ENCODE measurements at places on chromosomes 1 and 21. TPM values are rescaled to one million over a fixed set of nuclear protein-coding genes. Genes with fewer than 3 reads are reported as not detected.

CCDC185 gene
- total RNA-seq: not detected

- no peaks in the 10 kb centered on the region for H3K27me3 ChIP-seq
- no peaks in the 10 kb centered on the region for H3K4me1 ChIP-seq
- no peak for DNase-seq
- no peaks in the 10 kb centered on the region for H3K36me3 ChIP-seq
- no peak overlapping the region for H3K27ac ChIP-seq
Measured at GRCh38 chr1:183000167-183000962, 22.9 kb upstream of the LAMC1 start.

DNA sequence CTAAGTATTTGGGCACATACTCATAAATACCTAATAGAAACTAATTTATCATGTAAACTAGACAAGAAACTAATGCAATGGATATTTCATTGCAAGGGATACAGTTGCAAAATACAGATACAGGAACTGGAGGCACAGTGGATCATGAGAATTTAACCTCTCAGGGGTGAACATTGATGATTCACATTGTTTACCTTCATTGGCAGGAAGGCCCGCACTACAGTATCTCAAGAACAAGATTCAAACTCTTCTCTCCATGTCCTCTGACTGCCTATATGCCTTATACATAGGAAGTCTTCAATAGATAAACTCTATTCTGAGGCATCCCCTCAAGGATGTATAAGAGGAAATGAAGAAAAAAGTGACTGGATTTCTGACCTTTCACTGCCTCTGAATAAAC, 18.4 kb upstream of the PTBP2 start:
- DNase-seq: no peak
- H3K4me3 ChIP-seq: no peak overlapping the region
- no peaks in the 10 kb centered on the region for H3K4me1 ChIP-seq
- H3K36me3 ChIP-seq: no peaks in the 10 kb centered on the region
- no peaks in the 10 kb centered on the region for H3K27me3 ChIP-seq

RIPPLY3 gene
- total RNA-seq: not detected

MROH7 gene
- 11.8 TPM for total RNA-seq

GRCh38 chr1:155932487-155932886, 1.7 kb downstream of the KHDC4 start:
- H3K4me3 ChIP-seq: no peak overlapping the region
- no peaks in the 10 kb centered on the region for H3K27me3 ChIP-seq
- DNase-seq: no peak

DNA sequence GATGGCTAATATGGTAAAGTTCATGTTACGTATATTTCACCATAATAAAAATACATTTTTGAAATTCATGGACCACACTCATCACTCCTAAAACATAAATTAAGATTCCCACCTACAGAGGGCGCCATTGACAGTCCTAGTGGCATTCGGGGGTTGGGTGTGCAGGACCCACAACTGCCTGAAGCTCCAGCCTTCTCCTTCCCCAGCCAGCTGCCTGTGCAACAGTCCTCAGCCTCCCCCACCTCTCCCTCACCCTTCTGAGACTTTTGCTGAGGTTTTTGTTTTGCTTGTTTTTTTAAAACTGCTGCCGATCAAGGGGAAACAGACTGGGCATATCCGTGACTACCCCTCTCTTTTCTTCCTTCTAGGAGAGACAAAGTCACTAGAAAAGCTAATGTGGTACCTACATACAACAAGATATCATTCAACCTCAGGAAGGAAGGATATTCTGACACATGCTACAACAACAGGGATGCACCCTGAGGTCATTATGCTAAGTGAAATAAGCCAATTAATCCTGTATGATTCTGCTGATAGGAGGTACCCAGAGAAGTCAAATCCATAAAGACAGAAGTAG, 9.2 kb upstream of the EVA1C start:
- DNase-seq: peak; percentile 81
- H3K27ac ChIP-seq: no peak overlapping the region
- no peaks in the 10 kb centered on the region for H3K27me3 ChIP-seq
- peaks cover 7% of the 10 kb centered on the region for H3K4me1 ChIP-seq
- H3K36me3 ChIP-seq: no peaks in the 10 kb centered on the region

LAX1 gene
- not detected for total RNA-seq

DNA sequence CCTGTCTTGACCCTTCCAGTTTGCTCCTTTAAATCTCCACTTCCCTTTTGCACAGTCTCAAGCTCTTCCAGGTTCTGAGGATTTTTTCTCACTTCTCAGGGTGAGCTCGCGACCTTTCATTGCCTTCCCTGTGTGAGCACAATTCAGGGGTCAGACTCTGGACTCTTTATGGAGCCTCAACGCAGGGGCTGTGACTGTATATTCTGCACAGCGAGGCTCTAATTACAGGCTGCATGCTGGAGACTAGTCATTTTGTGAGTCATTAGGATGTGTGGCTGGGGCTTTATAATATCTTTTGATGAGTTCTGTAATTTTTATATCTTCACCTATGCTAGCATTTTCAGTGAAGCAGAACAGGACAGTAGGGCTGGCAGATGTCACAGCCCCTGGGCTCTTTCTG, 270.7 kb downstream of the KAZN start:
- no peaks in the 10 kb centered on the region for H3K36me3 ChIP-seq
- no peaks in the 10 kb centered on the region for H3K4me1 ChIP-seq
- H3K27me3 ChIP-seq: no peaks in the 10 kb centered on the region

BRDT gene
- not detected for total RNA-seq

FLG2 gene
- not detected for total RNA-seq

ETNK2 gene
- total RNA-seq: 9.9 TPM

- no peaks in the 10 kb centered on the region for H3K36me3 ChIP-seq
- peak; percentile 79 for DNase-seq
- no peaks in the 10 kb centered on the region for H3K27me3 ChIP-seq
- H3K4me1 ChIP-seq: no peaks in the 10 kb centered on the region
Measured at GRCh38 chr1:12409681-12410080, 179.9 kb downstream of the VPS13D start.

CAPZA1 gene
- 86.1 TPM for total RNA-seq

DNA sequence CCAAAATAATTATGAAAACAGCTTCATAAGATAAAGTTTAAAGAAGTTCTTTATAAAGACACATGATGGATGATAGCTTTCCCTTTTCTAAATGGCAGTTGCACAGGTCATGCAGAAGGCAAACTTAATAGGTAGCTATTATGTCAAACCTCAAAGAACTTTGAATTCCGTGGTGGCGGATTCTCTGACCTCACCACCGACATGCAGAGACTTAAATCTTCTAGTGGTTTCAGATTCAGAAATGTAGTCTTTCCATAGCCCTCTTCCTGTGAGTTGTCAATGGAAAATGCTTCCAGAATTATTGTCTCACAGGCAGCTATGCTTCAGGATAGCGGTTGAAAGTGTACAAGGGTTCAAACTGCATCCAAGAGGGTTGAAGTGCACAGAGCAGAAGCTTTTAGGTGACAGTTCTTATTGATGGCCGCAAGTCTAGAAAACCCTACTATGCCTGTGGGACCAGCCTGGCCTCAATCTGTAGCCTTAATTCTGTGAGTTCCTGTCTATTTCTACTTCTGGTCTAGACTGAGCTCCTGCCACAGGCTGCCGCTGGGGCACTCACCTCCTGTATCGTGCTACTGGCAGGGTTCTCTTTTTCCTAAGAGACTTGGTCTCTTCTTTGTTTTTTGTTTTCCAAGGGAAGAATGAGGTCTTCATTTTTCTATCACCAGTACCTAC, 117.0 kb upstream of the ERRFI1 start:
- no peaks in the 10 kb centered on the region for H3K27me3 ChIP-seq
- H3K36me3 ChIP-seq: no peaks in the 10 kb centered on the region
- DNase-seq: no peak
- peak overlapping the region; percentile 30 for H3K27ac ChIP-seq
- no peak overlapping the region for H3K4me3 ChIP-seq

TAS1R1 gene
- not detected for total RNA-seq

GRCh38 chr1:108107658-108108057, 92.5 kb downstream of the SLC25A24 start:
- H3K27ac ChIP-seq: no peak overlapping the region
- DNase-seq: no peak
- no peak overlapping the region for H3K4me3 ChIP-seq
- H3K27me3 ChIP-seq: no peaks in the 10 kb centered on the region
- no peaks in the 10 kb centered on the region for H3K4me1 ChIP-seq

DNA sequence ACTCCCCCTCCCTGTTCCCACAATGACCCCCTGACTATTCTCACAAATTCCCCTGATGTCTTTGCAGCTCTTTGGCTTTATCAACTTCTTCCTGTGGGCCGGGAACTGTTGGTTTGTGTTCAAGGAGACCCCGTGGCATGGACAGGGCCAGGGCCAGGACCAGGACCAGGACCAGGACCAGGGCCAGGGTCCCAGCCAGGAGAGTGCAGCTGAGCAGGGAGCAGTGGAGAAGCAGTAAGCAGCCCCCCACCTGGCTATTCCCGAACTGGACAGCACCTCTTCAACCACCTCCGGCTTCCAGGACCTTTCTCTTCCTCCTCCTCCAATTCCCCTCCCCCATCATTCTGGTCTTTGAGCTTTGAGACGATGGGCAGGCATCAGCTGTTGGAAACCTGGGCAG, 4.4 kb upstream of the ATXN7L2 start:
- peaks cover 9% of the 10 kb centered on the region for H3K4me1 ChIP-seq
- DNase-seq: peak; percentile 53
- H3K27me3 ChIP-seq: no peaks in the 10 kb centered on the region
- no peak overlapping the region for H3K4me3 ChIP-seq
- H3K36me3 ChIP-seq: no peaks in the 10 kb centered on the region

GSTM5 gene
- 8.0 TPM for total RNA-seq

All from sigmoid colon (tissue), 7 donors.